ENCODE measurements at places on chromosomes 16 and 17. TPM values are rescaled to one million over a fixed set of nuclear protein-coding genes. Genes with fewer than 3 reads are reported as not detected.

- DNase-seq: no peak
These were observed 173.5 kb downstream of the BCAS3 start for GRCh38 chr17:60851181-60851580.

DNA sequence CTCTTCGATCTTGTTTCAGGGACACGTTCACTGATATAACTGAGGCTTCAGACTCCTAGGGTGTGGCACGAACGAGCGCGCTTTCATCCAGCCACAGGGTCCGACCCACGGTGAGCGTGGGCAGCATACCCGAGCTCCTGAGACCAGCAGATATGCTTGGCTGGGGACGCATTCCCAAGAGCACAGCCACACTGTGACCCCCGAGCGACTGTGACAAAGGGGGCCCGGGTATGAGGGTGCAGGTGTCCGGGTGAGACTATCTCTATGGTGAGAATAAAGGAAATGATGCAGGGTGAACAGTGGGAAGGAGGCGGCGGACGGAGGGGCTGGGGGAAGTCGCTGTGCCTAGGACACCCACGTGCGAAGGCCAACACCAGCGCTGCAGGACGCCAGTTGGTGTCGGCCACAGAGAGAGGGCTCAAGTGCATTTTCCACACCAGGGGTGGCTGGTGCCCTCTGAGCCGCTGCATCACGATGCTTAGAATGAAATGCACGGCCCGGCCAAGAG lies 17.6 kb downstream of the RPH3AL start:
- DNase-seq: no peak

GRCh38 chr16:68384288-68385161 lies 63.8 kb downstream of the SMPD3 start:
- no peak for DNase-seq

DNA sequence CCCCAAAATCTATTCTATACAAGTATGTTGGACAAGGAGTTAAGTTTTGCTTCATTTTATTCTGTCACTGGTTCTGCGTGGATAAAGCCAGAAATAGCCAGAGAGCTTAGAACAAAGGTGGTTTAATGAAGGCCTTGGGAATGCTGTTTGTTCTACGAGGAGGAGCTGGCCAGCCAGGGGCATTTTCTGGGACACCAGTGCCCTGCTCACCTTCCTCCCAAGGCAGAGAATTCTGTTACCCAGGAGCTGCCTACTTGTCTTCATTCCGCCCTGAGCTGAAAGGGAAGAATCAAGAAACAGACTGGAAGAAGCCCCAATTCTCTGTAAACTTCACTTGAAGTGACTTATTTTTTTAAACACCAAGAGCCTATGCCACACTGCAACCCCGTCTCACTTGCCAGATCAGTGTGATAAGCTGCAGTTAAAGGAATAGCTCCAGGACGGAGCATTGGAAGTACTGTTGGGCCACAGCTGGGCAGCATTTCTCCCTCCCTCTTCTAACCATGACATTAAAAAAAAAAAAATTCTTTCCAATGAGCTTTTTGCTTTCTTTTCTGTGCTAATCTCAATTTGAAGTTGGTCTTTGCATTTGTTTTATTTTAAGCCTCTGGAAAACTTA lies 149.8 kb upstream of the DYNLRB2 start:
- DNase-seq: no peak

DNA sequence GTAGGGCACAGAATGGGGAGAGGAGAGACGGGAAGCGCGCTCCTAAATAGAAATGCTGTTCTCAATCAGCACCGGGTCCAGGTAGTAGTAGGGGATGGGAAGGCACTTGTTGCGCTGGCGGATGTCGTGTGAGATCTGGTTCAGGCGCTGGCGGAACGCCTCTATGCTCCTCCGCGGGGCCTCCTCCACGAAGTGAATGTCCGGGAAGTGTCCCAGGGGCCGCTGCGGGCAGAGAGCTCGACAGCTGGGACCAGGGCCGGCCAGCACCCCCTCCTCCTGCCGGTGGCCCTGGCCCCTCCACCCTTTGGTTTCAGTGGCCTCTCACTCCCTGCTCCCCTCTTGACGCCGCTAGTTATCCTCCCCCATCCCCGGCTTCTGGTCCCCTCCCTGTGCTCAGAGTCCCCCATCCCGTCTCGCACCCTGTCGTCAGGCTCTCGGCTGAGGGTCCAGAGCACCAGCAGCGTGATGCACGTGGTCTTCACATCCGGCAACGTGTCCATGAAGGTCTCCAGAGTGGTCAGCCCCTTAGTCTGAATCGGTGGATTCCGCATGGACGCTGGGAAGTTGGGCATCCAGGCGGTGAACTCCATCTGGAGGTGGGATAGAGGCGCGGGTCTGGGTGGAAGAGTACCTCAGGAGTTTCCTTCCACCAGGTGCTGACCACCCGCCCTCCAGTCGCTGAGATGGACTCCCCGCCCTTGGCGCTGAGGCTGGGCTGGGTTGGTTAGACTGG lies 14.6 kb downstream of the ALOX12B start:
- DNase-seq: peak; percentile 45

- DNase-seq: no peak
These were observed 18.8 kb downstream of the MPP2 start for GRCh38 chr17:43888548-43888947.

- no peak for DNase-seq
These were observed 10.2 kb upstream of the KRT20 start for GRCh38 chr17:40895106-40895730.

GRCh38 chr16:59612094-59612493 lies 878.0 kb upstream of the GOT2 start:
- DNase-seq: no peak

DNA sequence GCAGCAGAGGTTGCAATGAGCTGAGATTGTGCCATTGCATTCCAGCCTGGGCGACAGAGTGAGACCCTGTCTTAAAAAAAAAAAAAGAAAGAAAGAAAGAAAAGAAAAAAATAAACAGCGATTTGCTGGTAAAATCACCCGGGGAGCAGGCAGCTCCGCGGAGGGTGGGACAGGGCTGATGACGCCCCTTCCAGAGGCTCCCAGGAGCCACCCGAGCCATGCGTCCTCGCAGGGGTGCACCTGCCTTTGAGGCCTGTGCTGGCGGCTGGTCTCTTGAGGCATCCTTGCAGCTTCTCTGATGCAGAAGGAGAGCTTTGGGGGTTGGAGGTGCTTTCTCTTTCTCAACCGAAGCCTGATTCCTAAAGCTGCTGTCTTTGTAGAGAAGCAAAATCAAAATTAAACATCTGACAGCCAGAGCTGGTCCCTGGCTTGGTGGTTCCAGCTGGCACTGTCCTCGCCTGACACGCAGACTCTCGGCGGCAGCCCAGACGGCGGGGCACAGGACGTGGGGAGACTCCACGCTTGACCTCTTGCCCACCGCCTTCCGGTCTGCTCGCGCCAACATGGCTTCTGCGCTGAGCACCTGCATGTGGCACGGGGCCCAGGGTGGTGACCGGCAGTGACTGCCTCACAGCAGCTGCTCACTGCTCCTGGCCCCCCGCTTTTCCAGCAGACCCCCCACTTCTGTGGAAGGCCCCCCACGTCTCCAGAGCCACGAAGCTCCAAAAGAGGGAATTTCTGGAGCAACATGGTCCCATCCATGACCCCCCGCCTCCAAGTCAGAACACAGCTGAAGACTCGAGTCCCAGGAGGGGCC lies 6.6 kb downstream of the UTS2R start:
- DNase-seq: no peak

DNA sequence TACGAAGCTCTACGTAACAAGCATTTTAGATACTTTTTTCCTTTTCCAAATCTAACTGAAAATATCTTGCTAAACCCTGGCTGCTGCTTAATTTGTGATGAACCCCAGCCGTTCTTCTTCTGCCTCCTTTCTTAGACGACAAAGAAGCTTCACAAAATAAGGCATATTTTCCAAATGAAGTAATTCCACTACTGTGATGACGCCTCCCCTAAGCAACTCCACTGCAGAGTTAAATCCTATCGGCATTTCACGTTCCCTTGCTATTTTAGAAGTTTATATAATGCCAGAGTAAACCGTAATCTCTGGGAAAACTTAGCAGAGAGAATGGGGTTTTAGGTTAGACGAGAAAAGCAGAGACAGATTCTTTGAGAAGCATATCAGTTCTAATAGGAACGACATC lies 683.1 kb upstream of the SALL1 start:
- DNase-seq: no peak

KLHL10 gene
- total RNA-seq: not detected

ACACA gene
- total RNA-seq: 11.8 TPM

NPTX1 gene
- not detected for total RNA-seq

CCL16 gene
- total RNA-seq: not detected

DHRS11 gene
- total RNA-seq: 9.1 TPM

CCL8 gene
- not detected for total RNA-seq

C1QL1 gene
- not detected for total RNA-seq

CLEC18B gene
- 4.2 TPM for total RNA-seq
